ENCODE measurements at places on chromosomes 3 and 15.

- no peak for DNase-seq
Observed at GRCh38 chr3:139388821-139389551, 461 bp downstream of the COPB2 start.

- DNase-seq, result no peak
Observed at GRCh38 chr3:32371461-32372212, 20.0 kb upstream of the CMTM7 start.

DNA sequence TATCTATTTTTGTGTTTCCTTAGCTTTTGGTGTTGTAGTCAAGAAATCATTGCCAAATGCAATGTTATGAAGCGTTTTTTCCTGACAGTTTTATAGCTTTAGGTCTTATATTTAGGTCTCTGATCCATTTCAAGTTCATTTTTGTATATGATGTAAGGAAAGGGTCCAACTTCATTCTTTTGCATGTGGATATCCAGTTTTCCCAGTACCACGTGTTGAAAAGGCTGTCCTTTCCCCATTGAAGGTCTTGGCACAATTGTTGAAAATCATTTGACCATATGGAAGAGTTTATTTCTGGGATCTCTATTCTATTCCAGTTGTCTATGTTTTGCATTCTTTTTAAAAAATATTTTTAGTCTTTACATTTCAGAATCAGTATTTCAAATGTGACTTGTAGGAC, 14.6 kb upstream of the SNRPN start:
- DNase-seq, result no peak

DNA sequence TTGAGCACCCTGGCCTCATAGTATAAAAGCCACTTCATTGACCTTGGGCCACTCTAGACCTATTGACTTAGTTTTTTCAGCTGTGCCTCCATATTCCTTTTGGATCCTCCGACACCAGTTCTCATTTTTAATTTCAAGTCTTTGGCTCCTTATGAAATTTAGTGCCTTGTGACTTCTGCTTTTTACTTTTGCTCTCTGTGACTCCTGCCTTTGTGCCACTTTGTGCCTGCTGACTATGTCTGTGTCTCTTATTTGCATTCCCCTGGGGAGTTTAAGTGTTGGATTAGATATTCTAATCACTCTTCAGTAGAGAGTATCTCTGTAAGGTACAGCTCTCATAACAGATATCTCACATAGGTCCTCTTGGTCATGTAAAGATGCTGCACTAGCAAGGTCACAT, 39.6 kb upstream of the GPR149 start:
- DNase-seq, result no peak

DNA sequence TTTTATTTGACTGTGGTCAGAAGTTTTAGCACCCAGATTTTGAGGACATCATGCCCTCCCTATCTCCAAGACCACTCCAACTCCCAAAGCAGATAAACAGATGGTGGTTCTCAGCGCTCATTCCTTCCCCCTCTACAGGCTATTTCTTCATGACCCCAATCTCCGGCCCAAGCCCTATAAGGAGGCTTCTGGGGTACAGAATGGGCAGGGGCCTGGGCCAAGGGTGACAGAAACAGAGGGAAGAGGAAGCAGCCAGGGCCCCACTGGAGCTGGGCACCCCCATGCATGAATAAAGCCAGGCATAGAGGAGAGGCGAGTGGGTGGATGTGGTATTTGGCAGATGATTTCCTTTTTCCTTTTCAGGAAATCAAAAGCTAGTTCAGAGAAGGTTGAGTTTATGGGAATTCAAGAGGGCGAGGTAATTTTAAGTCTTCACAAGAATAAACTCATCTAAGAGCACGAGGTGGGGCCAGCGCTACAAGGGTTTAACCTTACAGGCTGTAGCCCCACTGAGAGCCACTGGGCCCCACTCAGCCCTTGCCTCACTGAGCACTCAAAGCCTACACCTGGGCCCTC, 104.8 kb upstream of the HERC1 start:
- peak; percentile 33 for DNase-seq

DNA sequence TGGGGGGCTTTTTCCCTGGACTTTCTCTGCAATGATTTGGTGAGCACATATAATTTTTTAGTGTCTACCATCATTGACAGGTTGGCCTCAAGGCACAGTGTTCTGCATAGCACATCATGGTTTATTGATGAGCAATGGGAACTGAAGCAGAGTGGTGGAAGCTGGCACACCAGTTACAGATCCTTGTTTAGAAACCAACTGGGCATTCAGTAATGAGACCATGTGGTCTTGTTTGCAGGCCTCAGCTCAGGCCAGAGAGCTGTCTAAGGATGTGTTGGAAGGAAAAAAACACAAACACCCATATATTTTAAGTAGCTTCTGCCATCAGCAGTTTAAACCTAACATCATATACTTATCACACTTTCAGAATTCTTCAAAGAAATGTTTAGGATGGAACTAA, 610.6 kb downstream of the ROBO1 start:
- no peak for DNase-seq

Measured in KBM-7 (cell line).